ENCODE measurements at places on chromosomes 6 and 20.

DNA sequence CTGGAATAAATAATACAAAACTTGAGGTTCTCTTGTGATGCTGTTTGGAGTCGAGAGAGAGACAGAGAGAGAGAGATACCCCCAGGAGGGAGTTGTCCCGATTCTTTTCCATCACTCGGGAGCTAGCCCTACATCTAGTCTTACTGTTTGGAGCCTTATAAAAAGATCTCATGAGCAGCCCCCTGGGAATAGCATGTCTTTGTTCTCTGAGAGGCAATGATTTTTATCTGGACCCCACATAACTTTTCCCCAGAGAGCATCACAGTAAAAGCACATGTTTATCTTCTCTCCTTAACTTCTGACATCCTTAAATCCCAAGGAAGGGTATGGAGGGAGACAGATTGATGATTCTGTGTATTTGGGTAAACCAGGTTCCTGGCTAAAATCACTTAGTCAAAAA is 20.9 kb upstream of the HLA-DOA start:
- DNase-seq: no peak

DNA sequence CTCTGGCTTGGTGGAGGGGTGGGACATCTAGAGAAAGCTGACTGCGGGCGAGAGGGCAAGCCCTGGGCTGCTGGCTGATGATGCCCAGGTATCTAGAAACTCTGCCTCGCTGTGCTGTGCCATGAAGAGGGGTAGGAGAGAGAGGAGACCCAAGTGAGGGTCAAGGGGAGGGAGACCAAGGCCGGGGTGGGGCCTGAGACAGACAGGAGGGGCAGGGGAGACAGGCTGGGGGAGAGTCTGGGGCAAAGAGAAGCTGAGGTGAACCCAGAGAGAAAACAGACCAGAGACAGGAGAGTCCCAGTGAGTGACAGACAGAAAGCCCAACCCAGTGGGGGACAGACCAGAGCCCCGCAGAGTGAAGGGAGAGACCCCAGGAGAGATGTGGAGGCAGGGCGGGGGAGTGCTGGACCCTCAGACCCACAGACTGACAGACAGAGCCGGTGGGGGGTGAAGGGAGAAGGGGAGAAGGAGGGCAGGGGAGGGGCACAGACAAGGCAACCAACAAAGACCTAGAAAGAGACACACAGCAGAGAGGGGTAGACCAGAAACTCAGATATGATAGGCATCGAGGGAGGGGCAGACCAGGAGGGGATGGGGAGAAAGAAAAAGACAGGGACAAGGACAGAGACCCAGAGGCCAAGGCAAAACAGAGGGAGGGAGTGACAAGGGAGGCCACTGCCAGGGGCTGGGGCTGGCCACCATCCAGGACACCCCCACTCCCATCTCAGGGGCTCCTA is 5.9 kb downstream of the TEAD3 start:
- no peak for DNase-seq

GRCh38 chr20:32227306-32227705 is 19.6 kb downstream of the POFUT1 start:
- no peak for DNase-seq

- DNase-seq: no peak
These were observed 610 bp downstream of the ZNF217 start for GRCh38 chr20:53592992-53593465.

- DNase-seq: no peak
These were observed 40.8 kb upstream of the TMEM244 start for GRCh38 chr6:129901910-129902309.
